ENCODE measurements at places on chromosomes 6 and 20.
A peak's percentile ranks its signal among the peaks of the same experiment; 100 is the strongest.

DNA sequence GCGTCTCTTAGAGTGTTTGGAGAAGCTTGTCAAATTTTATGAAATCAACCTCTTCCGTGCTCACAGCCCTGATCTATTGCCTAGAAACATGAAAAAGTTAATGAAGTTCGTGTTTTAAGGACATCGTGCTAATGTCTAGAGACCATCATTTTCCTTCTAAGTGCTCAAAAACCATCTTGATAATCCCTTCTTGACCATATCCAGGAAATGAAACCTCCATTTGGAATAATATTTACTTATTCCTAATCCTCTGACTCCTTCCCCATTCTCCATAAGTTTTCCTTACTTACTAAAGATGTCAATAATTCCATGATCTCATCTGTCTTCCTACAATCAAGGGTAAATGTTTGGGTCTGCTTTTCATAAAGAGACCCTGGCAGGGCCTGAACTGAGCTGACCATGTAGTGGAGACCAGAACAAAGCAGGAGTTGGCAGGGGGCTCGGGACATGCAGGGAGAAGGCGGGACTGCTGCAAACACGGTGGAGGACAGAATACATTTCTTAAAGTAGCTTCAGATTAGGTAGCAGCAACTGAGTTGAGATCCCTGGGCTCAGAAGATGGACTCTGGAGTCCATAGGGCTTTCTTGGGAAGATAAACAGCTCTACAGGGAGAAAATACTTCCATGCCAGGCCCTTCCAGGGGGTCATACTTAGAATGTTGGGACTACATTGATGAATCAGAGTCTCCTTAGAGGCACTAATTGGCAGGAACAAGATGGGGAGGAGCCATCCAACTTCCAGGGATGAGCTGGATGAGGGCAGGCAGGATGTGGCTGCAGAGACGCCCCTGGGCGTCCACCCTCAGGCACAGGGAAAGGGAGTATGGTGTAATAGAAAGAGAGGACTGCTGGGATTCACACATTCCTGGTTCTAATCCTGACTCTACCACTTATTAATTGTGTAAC, 100.7 kb downstream of the RIN2 start:
- no peak for ATAC-seq

- ATAC-seq, result no peak
These were observed 42.8 kb upstream of the AHI1 start for GRCh38 chr6:135540207-135540840.

DNA sequence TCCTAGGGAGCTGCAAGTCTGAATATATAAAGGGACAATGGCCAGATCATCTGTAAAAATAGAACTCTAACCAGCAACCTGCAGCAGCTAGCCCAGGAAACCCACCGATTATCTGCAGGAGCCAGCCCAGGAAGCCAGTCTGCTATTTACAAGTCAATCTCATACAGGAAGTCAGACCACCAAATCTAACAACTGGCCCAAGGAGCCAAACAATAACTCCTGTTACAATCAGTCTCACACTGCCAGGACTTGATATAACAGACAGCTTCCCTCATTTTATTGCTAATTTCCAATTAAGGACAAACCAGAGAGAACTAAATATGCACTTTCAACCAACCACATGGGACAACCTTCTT, 14.4 kb upstream of the RIN2 start:
- no peak for ATAC-seq

DNA sequence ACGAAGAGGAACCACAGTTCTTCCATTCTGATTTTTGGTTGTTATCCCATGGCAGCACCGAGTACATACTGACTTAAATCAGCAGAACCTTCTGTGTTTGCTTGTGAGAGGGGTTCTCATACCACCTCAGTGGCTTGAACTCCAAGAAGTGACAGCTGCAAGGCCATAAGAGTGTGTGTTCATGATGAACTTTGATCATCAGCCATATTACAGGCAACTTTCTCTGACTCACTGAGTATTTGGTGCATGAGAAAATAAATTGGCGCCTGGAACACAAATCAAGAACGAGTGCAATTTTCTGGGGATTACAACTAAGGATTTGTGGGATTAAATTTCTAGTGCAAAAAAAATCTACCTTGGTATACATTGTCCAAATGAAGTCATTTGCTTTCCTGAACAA, 68.9 kb downstream of the CYP39A1 start:
- no peak for ATAC-seq

DNA sequence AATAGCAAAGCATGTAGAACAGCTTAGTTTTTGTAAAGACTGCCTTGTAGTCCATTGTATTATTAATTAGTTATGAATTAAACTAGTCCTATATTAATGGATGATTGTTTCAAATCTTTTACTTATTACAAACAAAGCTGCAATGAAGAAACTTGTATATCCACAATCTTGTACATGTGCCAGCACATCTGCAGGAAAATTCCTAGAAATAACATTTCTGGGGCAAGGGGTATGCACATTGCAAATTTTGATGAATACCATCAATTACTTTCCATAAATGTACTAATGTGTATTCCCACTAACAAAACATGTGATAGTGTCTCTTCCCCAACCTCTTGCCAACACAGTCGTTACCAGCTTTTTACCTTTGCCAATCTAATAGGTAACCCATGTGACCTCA, 73.6 kb upstream of the AKAP12 start:
- no peak for ATAC-seq

DNA sequence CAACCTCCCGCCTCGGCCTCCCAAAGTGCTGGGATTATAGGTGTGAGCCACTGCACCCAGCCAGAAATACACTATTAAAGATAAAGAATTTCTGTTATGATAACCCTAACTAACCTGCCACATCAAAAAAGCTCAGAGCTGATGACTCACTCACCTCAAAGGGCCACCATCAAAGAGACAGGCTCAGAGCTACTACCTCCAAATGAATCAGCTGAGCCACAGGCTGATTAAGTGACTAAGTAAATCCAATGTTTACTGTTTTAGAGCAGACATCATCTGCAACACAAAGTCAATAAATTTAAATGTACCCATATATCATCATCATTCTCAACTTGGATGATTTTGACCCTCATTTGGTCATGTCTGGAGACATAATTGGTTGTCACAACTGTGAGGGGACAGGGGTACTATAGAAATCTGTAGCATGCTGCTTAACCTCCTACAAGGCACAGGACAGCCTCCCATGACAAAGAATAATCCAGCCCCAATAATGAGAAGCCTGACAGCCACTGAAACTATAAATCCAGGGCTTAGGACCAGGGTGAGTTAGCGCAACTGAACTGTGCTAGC, 106.5 kb downstream of the ATP9A start:
- ATAC-seq, result peak; percentile 31

- no peak for ATAC-seq
These were observed 3.4 kb downstream of the PCK1 start for GRCh38 chr20:57564180-57564802.

DNA sequence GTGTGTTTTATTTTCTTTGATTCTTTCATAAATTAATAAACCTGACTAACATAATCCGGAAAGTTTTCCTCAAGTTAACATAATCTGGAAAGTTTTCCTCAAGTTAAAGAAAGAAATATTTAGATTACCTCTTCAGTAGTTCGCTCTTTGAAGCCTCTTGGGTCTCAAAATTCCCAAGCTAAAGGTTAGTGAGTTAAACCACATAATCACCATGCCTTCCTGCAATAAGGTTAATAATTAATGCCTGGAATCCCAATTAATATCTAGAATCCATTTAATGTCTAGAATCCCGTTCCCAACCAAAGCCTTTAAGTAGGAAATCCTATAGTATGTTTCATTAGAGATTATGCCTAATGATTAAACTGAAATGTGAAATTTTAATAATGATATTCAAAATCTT, 12.9 kb downstream of the DCDC2 start:
- no peak for ATAC-seq

GRCh38 chr20:49727478-49727877, 13.8 kb upstream of the B4GALT5 start:
- ATAC-seq, result no peak

DNA sequence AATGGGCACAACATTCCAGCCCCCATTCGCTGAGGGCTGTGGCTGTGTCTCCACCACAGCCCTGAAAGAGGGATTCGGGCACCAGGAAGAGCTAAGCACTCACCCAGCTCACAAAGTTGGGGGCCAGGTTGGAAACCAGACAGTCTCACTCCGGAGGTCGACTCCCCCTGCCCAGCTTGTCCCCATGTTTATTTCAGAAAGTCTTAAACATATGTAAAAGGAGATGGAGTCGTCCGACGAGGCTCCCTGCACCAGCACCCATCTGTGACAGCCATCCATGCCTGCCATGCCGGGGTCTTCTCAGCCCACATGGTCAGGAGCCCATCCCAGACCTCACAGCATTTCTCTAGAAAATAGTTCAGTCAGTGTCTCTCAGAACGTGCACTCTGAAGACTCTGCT, 63.6 kb upstream of the STX16 start:
- ATAC-seq, result no peak

GRCh38 chr6:8110117-8110721, 7.9 kb upstream of the EEF1E1 start:
- ATAC-seq, result no peak

GRCh38 chr20:50681359-50682064, 9.8 kb downstream of the RIPOR3 start:
- no peak for ATAC-seq

DNA sequence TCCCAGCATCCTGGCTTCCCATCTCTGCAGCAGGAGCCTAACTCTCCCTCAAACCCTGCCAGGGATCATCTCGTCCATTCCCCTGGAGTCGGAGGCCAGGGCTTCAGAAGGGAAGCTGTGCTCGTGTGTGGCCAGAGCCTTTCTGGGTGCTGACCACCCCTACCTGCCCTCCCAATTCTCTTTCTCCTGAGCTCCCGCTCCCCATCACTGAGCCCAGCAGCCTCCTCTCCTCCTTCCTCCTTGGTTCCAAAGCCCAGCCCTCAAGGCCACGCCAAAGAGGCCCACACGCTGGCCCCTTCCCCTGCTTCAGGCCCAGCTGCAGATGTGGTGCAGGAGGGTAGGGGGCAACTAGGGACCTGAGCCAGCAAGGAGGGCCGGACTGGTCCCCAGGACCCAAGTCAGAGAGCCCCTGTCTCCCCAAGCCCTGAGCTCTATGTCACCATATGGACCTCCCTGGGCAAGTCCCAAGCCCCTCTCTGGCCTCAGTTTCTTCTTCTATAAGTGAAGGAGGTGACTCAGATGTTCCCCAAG, 1.3 kb downstream of the FAM83C start:
- no peak for ATAC-seq

- ATAC-seq, result no peak
These were observed 54.8 kb upstream of the BMP6 start for GRCh38 chr6:7671076-7671475.

DNA sequence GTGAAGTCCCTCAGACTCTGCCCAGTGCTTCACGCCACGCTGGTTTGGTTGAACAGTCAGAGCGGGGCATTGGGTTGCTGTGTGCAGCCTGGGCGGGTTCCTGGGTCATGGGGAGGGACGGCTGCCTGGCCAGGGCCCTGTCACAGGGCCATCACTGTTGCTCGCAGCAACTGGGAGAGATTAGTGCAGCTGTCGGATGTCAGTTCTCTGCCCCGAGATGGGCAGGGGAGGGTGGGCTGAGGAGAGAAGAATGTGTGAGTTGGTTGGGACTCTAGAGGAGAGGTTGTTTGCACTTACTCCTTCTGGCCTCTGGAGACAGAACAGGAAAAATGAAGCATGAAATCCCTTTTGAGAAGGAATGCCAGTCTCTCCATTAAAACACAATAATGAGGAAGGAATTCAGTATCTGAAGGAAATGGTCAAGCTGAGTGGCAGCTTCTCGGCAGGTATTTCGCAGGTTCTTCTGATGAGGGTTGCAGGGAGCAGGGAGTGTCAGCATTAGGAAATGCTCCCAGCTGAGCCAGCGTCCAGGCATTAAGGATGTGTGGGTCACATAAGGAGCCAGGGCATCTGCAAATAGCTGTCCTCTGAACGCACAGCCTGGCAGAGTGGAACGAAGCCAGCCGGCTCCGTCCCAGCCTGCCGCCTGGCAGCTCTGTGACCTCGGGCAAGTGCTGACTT, 95.9 kb downstream of the SSR1 start:
- ATAC-seq, result no peak

- ATAC-seq, result no peak
These were observed 555.6 kb downstream of the CD83 start for GRCh38 chr6:14673201-14673600.

DNA sequence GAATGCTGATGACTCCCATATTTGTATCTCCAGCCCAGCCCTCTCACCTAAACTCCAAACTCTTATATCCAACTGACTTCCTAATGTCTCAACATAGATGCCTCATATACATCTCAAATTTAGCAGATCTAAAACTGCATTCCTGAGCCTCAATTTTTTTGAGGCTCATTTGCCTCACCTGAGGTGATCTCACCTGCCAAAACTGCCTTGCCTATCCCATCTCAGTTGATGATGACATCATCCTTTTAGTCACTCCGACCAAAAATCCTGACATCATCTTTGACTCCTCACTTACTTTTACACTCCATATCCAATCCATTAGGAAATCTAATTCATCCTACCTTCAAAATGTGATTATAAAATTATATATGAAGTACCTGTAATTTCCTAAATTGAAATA, 25.6 kb upstream of the SLPI start:
- no peak for ATAC-seq

- peak; percentile 86 for ATAC-seq
These were observed 41.2 kb downstream of the SLX4IP start for GRCh38 chr20:10476319-10476724.

DNA sequence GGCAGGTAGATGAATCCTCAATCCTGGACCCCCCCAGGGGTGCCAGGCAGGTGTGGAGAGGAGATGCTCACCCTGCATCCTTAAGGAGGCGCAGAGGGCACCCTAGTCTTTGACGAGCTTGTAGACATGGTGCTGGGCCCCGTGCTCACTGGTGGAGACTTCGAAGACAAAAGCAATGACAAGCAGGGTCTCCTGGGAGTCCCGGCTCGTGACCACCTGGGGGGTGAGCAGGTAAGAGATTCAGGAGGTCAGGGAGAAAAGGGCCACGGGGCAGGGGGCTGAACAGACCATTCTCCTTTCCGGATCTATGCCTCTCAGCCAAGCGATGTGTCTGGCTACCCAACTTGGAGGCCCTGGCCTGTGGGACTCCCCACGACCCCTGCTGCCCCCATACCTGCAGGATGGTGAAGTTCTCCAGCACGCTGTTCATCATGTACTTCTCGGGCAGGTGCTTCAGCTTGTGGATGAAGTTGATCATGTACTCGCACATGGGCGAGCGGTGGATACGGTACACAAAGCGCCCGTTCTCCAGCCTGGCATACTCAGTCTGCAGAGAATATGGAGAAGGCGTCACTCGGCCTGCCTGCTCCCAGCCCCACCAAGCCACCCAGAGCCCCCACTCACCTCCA, 6.9 kb downstream of the RPL10A start:
- ATAC-seq, result no peak

DNA sequence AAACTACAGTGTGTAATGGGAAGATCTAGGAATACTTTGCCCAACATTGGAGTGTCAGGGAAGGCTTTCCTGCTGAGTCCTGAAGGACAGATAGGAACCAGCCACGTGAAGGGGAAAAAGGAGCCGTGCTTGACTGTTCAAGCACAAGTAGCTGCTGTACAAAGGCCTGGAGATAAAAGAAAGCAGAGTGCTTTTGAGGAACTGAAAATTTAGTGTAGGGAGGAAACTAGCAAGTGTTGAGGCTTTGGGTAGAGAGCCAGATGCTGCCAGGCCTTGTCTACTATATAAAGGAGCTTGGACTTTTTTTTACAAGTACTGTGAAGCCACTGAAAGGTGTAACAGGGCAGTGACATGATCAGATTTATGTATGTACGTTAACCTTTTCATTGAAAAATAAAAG, 39.0 kb downstream of the DSE start:
- ATAC-seq, result peak; percentile 92
